ENCODE measurements at places on chromosomes 16 and 17.

DNA sequence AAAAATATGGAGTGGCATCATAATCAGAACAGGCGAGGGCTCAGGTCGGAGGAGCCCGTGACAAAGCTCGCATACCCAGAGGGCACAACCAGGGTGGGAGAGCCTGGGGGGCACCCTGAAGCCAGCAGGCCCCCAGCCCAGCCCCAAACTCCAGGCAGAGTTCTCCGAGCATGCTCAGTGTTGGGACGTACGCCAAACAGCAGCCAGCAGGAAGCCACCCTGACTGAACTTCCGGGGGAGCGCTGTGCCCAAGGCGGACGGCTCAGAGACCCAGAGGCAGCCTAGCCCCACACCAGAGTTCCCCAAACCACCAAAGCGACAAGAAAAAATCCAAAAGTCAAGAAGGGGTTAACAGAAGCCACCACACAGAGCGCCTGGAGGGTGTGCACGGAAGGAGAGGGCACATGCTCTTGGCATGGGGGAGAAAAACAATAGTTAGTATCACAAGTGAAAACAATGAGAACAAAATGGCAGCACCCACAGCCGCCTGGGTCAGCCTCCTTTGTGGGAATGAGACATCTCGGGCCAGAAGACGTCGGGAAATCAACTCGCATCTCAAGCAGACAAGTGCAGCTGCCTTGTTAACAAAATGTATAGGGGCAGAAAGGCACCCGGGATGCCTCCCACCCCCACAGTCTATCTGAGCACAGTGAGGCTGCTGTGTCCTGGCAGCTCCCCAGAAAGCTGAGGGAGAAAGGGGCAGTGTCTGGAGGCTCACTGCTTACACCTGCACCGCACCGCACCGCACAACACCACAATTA, 11.9 kb downstream of the EXOC7 start:
- DNase-seq, result no peak

DNA sequence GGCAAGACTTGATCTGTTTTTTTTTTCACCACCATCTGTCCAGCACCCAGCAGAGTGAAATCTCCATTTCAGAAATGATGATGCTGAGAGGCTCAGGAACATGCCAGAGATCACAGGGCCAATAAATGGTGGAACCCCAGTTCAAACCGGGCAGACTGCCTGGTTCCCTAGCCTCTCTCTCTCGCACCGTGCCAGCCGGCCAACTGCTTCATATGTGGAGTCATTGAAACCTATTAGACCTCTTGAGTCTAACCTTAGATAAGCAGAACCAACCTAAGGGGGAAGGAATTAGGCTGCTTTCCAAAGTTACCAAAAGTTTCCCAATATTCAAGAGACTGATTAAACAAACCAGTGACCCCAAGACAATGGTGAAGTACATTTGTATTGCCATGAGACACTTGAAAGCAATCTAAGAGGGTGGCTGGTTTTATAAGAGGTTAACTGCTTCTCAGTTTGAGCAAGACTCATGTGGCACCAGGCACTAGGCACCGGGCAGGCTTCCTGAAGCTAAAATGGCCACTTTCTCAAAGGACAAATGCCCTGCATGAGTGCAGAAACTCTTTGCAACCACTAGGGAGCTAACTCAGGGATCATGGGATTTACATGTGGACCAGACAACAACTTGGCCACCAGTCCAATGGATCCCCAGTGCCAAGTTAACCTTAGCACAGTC, 18.4 kb downstream of the TOX3 start:
- no peak for DNase-seq

DNA sequence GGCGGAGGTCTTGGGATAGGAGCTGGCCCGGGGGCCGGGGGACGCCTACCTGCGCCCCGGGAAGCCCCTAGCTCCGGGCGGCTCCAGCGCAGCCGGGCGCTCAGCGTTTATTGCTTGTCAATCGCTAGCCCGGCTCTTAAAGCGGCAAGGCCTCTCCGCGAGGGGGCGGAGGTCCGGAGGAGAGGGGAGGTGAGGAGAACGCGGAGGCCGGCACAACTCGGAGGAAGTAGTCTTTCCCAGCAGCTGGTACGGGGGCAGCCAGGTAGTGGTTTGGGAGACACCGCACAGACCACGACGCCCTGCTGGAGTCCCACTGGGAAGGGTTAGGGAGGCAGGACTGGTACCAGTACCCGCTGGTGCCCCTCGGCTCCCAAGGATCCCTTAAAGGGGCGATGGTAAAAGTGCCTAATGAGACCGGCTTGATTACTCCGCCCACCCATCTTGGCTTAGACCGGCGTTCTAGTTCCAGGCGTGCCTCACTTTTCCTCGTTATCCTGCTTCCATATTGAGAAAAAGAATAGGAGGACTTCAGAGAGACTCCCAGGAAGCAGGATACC, at the start of gene MPP2:
Gene MPP2, minus strand, starts transcription at position 112 of the 557 bp plus-strand sequence. CDS start 3,076 bp downstream, outside the sequence.
- DNase-seq, result peak; percentile 84

DNA sequence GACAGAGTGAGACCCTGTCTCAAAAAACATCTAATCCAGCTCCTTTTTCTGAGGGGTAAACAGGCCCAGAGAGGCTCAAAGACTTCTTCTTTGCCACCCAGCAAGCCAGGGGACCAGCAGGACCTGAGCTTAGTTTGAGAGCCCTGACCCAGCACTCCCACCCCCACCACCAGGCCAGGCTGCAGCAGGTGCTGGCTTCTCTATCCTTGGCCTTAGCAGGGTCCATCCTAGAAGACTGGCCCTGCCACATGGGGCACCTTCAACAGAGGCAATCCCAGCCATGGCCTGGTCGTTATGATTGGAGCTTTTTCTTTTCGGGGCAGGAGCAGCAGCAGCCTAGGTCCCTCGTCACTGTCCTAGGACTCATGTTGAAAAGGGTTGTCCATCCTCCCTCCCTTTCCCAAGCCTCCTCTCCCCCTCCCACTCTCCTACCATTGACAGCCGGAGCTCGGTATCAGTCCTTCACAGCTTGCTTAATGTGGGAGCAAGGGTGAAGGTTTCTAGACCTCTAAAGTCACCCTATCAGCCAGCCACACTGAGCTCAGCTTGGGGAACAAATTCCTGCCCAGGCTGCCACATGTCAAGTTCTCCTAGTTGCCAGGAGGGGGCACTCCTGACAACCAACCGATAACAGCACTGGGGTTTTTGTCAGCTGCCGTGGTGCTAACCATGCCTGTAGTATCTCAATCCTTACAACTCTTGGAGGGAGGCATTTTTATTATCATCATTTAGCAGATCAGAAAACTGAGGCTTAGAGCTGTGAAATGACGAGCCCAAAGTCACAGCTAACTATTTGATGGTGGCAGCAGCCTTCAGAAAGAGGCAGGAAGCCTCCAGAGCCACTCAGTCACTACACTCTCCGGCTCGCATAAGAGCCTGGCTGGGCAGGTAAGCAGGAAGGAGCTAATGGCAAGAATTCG, 11.2 kb downstream of the MRPL27 start:
- no peak for DNase-seq

GRCh38 chr17:75645889-75646637, 12.8 kb downstream of the SMIM5 start:
- no peak for DNase-seq

DNA sequence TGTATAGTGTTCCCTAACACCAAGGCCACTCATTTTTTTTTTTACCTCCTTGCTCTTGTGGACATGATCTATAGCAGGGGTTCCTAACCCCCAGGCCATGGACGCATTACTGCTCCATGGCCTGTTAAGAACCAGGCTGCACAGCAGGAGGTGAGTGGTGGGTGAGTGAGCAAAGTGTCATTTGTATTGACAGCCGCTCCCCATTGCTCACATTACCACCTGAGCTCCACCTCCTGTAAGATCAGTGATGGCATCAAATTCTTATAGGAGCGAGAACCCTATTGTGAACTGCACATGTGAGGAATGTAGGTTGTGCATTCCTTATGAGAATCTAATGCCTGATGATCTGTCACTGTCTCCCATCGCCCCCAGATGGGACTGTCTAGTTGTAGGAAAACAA, 342.0 kb downstream of the SOX9 start:
- DNase-seq, result no peak
